Sigmoid colon (tissue), 7 donors: ENCODE measurements at places on chromosomes 3 and 15. TPM values are rescaled to one million over a fixed set of nuclear protein-coding genes. Genes with fewer than 3 reads are reported as not detected.

GRCh38 chr15:89912674-89913396 is at the start of gene ARPIN:
ARPIN (minus strand) TSS chr15:89912952; CDS start chr15:89912835, 117 bp downstream.
- DNase-seq: peak; percentile 82

DNA sequence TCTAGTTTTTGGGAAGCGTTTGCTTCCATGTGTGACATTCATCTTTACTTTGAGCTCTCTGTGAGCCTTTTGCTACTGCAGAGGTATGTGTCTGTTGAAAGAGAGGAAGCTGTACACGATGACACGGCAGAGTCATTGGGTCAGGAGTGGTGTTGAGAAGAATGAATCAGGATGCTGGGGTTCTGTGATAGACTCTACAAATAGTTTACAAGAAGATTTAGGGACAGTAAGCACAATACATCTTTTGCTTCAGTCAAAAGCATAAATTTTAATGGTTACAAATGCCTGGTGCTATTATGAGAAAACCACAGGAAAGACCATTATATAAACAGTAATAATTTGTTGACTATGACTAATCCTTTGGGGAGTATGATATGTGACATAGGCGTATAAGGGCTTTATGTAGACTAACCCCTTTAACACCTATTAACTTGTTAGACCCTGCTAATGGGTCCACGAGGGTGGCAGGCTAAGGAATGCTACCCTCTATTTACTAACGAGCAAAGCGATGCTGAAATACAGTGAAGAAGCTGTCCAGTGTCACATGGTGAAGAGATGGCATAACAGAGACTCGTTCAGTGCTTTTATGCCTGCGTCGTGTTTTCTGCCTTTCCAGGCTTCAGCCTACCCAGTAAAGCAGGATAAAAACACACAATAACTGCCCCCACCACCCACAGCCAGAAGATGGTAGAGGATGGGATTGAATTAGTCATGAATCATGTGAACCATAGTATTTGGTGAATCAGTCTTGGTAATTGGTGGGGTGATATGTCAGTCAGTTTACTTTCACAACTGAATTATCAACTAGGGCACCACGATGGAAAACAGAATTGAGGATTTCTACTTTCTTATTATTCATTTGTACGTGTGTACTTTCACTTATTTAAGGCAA is 118.8 kb downstream of the LPP start:
- no peak for DNase-seq

DNA sequence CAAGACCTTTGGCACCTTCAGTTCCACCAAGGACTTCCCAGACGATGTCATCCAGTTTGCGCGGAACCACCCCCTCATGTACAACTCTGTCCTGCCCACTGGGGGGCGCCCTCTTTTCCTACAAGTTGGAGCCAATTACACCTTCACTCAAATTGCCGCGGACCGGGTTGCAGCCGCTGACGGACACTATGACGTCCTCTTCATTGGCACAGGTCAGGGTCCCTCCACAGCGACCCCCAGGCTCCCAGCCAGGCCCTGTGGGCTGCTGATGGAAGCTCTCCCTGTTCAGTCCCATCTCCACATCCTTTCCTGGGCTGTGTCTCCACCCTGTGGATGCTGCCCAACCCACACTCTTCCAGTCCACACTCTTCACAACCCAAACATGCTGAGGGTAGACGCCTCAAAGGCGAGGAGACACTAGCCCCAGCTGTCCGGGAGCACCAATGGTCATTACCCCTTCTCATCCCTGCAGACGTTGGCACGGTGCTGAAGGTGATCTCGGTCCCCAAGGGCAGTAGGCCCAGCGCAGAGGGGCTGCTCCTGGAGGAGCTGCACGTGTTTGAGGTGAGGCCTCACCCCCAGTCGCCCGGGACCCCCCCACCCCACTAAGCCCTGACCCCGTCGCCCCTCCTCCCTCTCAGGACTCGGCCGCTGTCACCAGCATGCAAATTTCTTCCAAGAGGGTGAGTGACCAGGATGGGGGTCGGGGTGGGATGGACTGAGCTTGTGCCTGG is 4.3 kb upstream of the LSMEM2 start:
- DNase-seq: peak; percentile 80

GRCh38 chr15:101050623-101051290 is 131.6 kb downstream of the LRRK1 start:
- peak; percentile 39 for DNase-seq

DNA sequence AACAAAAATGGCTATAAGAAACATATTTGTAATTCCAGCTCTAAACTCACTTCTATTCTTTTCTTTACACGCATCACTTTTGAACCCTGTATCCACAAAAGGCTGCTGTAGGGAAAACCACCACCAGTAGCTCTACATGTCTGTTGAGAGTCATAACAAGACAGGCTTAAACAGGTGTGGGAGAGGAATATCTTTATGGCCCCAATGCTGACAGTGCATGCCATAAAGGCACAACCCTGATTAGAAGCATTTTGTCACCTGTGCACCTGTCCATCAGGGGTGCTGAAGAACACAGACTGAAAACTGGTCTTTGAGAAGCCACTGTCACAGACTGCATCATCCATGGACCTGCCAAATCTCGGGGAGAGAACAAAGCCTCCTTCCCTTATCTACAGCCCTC is 11.6 kb upstream of the CSPG5 start:
- DNase-seq: no peak

The GOLGA8S gene
- total RNA-seq: 0.33 TPM

DNA sequence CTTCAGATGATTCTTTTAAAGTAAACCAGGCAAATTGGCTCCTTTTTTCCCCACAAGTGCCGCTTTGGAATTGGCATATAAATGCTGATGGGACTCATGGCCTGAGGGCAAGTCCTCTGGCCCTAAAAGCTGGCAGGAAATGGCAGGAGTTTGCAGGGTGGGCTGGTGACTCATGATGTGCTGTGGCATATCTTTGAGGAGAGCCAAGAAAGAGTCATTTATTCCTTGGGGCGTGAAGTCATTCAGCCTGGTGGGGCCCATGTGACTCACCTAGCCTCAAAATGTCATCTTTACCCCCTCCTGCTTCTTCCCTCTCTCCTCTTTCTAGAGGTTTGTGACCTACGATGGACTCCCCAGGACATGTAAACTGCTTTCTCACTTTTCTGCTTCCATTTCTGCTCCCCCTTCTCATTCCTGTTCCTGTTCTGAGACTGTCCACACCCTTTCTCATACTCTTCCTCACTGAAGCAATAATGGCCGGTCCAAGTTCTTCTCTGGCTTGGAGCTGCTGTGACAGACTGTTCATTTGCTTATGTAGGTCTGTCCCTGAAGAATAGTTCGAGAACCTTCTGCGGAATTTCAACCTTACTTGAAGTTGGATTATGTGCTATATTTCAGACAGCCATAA is 326.1 kb downstream of the SATB1 start:
- DNase-seq: no peak

DNA sequence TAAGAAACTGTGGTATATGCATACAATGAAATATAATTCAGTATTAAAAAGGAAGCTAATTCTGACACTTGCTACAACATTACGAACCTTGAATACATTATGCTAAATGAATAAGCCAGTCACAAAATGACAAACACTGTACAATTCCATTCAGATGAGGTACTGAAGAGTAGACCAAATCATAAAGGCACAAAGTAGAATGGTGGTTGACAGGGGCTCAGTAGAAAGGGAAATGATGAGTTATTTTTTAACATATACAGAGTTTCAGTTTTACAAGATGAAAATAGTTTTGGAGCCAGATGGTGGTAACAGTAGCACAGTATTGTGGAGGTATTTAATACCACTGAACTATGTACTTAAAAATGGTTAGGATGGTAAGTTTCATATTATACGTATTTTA is 254.6 kb upstream of the RBMS3 start:
- DNase-seq: no peak

GRCh38 chr3:134854254-134854653 is 59.2 kb downstream of the EPHB1 start:
- no peak for DNase-seq

GRCh38 chr15:63800241-63800640 is 33.5 kb downstream of the HERC1 start:
- DNase-seq: no peak

GRCh38 chr3:125023833-125024555 is 31.8 kb downstream of the HEG1 start:
- DNase-seq: no peak

DNA sequence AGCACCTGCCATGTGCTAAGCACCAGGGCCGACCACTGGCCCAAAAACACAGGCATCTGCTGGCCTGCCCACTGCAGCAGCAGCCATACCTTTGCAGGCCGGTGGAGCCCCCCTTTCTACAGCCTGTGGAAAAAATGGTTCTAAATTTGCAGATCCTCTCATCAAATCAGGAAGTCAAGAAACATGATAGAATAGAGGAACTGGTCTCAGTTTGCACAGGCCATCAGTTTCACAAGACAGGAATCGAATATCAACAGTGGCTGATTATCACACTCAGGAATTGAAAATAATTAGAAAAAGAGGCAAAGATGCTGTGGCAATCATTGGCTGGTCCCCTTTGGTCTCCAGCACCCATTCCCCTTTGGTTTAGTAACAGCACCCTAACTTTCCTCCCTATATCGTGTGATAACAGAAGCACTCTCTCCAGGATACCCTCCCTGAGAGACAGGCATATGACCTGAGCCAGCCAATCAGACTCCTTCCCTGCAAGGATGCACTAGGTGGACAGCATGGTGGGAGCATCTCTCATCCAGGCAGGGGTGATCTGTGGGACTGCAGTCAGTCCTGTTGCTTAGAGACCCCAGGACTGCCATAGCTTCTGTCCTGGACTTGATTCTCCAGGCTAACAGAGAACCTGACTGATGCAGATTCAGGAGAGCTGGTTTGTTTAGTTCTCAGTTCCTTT is 3.5 kb upstream of the PAK6 start:
- DNase-seq: no peak

GRCh38 chr15:50911001-50911400 is 2.5 kb downstream of the AP4E1 start:
- DNase-seq: no peak

DNA sequence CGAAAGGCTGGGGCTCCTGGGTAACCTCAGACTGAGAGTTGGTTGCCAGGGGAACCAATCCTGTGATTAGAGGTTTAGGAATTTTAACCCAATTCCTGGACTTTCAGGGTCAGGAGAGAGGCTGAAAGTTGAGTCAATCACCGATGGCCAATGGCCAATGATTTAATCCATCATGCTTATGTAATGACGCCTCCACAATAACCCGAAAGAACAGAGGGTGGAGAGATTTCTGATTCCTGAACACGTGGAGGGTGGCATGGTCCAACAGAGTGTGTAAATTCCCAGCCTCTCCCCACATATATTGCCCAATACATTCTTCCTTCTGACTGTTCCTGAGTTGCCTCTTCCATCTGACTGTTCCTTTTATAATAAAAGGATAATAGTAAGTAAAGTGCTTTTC is 137.2 kb upstream of the CBLB start:
- no peak for DNase-seq

GRCh38 chr15:84108728-84109127 is 126.8 kb upstream of the GOLGA6L4 start:
- no peak for DNase-seq

The ARGFX gene
- total RNA-seq: not detected

- DNase-seq: no peak
Measured at GRCh38 chr15:70098153-70098460, 390 bp upstream of the TLE3 start.

GRCh38 chr3:161987933-161988332 is 491.3 kb downstream of the OTOL1 start:
- DNase-seq: no peak

DNA sequence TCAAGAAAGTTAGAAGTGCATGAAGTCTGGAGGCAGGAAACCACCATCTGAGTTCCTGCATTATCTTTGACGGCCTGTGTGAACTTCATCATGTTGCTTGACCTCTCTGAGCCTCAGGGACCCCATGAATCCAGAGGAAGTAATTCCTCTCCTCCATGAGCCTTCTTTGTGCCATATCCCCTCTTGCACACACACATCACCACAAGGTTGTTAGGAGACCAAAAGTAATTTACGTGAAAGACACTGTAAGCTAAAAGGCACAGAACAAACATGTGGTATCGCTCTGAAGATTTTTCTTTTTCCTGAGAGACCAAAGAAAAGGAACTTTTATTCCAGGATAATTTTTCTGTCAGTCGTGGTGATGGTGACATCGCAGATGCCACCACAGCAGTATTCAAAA is 55.9 kb upstream of the BCL6 start:
- DNase-seq: no peak

GRCh38 chr3:131221731-131222130 is 159.8 kb upstream of the NUDT16 start:
- no peak for DNase-seq

The GMPPB gene
- 11.6 TPM for total RNA-seq

DNA sequence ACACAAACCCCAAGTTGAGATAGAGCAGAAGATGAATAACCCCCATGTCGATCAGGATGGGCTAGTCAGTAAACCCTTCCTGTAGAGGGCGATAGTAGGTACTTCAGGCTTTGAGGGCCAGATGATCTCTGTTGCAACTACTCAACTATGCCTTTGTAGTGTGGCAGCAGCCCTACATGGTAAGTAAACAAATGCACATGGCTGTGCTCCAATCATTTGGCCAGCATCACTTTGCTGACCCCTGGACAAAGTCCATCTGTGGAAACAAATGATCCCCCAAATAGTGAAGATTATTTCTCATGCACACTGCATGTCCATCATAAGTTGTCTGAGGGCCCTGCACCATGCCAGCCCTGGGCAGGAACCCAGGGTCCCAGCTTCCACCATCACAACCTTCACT is 402.2 kb upstream of the PROK2 start:
- DNase-seq: no peak

- DNase-seq: no peak
Measured at GRCh38 chr3:188646592-188646991, 492.6 kb downstream of the LPP start.

- DNase-seq: no peak
Measured at GRCh38 chr3:45414823-45415222, 26.4 kb downstream of the LARS2 start.

DNA sequence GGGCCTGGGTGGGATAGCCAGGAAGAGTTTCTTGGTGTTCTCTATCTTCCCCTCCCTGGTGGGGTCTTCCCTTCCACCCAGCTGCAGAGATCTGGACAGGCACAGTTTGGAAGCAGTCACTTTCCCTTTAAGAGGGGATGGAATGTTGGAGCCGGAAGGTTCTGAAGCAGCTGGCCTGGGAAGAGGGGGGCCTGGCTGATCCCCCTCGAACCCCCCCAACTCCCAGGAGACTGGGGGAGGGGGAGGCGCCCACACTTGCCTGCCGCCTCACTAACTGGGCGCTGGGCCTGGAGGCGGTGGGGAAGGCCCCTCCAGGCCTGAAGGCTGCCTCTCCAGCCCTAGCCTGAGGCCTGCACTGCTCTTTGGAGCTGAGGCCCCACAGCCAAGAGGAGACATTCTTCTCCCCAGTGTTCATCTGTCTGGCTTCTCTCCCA is 1.4 kb downstream of the DVL3 start:
- DNase-seq: peak; percentile 88

DNA sequence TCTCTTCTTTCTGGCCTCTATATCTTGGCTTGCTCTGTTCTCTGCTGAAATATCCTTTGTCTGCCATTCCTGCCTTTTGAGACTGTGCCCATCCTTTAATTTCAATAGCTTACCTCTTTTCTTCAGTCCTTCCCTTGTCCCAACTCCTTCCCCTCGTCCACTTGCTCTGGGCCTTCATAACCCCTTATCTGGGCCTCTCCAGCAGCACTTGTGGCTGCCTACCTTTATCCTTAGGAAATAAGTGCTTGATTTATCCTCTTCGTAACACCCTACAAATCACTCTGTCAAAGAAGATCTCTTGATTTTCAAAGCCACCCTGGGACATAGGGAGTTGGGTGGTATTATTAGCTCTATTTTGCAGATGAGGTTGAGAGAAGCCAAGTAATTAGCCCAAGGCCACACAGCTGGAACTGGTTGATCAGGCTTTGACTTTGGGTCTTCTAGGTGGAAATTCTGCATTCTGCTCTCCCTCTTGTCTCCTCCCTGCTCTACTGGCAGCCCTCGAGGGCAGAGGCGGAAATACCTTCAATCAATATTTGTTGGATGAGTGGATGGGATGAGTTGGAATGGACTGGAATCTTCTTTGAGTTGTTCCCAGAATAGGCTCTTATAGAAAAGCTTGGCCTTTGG is 84.0 kb upstream of the TLE3 start:
- peak; percentile 3 for DNase-seq
